ENCODE measurements at places on chromosomes 11 and 22. TPM values are rescaled to one million over a fixed set of nuclear protein-coding genes. Genes with fewer than 3 reads are reported as not detected.

Gene FAM180B
- not detected for total RNA-seq

Gene RASL10A
- 0.22 TPM for total RNA-seq

Gene TCN2
- 4.7 TPM for total RNA-seq

Gene OR8G5
- total RNA-seq: not detected

Gene SLC22A6
- not detected for total RNA-seq

Gene GP1BB
- total RNA-seq: 2.6 TPM

Gene OLFML1
- not detected for total RNA-seq

Gene MAP6
- total RNA-seq: 1.4 TPM

Gene FOXRED1
- total RNA-seq: 22.8 TPM

Gene ANO9
- total RNA-seq: 0.70 TPM

Gene NCAM1
- total RNA-seq: 0.06 TPM

Gene FAM118B
- 17.3 TPM for total RNA-seq

Gene PTGDR2
- not detected for total RNA-seq

Gene KCNK7
- 0.51 TPM for total RNA-seq

Gene SCN3B
- total RNA-seq: 0.14 TPM

Gene DNAJC24
- 8.5 TPM for total RNA-seq

Gene CASP5
- total RNA-seq: not detected

Gene MS4A4A
- total RNA-seq: not detected

Gene MS4A15
- not detected for total RNA-seq

Gene SCARF2
- total RNA-seq: 1.1 TPM

Gene PVALB
- not detected for total RNA-seq

Gene SHANK3
- 4.4 TPM for total RNA-seq

Gene FGF4
- total RNA-seq: not detected

Gene SLN
- 2.5 TPM for total RNA-seq

Gene BARX2
- total RNA-seq: not detected

Gene FAM227A
- total RNA-seq: 0.66 TPM

Gene CHRDL2
- total RNA-seq: 4.0 TPM

Gene MB
- total RNA-seq: 8.7 TPM

Gene PHF21B
- 0.81 TPM for total RNA-seq

Gene TECTA
- total RNA-seq: 0.08 TPM

Gene FXYD2
- total RNA-seq: 15.8 TPM

Gene VSIG2
- total RNA-seq: 0.08 TPM

Gene CCDC179
- not detected for total RNA-seq

Gene AIFM3
- 3.2 TPM for total RNA-seq

Gene GLYAT
- total RNA-seq: not detected

Gene VWA5A
- 0.19 TPM for total RNA-seq

Gene OSM
- total RNA-seq: not detected

Gene TCN1
- 0.63 TPM for total RNA-seq

Gene MMP7
- total RNA-seq: 23.4 TPM

Gene FJX1
- 29.1 TPM for total RNA-seq

Gene SAA1
- 3.3 TPM for total RNA-seq

Gene OR4D10
- total RNA-seq: not detected

Gene DUSP8
- total RNA-seq: 1.0 TPM

Gene RAG1
- total RNA-seq: 0.10 TPM

Gene CCDC81
- 0.21 TPM for total RNA-seq

Gene MMP1
- 0.71 TPM for total RNA-seq

Gene ELFN2
- total RNA-seq: 5.6 TPM

Gene TESMIN
- 5.1 TPM for total RNA-seq

Gene MS4A8
- not detected for total RNA-seq

Gene CD248
- 0.02 TPM for total RNA-seq

Gene TFIP11
- 20.0 TPM for total RNA-seq

Gene RIMBP3B
- total RNA-seq: 0.29 TPM

Gene OR51T1
- total RNA-seq: not detected

Gene ZBTB3
- total RNA-seq: 1.4 TPM

Gene TBX1
- 3.8 TPM for total RNA-seq

Gene OR52H1
- total RNA-seq: not detected

Gene CEP126
- total RNA-seq: 2.1 TPM

Gene TMPRSS5
- 0.13 TPM for total RNA-seq

Gene ABCC8
- total RNA-seq: 11.8 TPM

Gene SORL1
- 1.4 TPM for total RNA-seq
